ENCODE measurements at places on chromosomes 1 and 21. TPM values are rescaled to one million over a fixed set of nuclear protein-coding genes. Genes with fewer than 3 reads are reported as not detected.

GRCh38 chr1:174872615-174873058, 127.1 kb upstream of the CACYBP start:
- no peaks in the 10 kb centered on the region for H3K27me3 ChIP-seq
- no peak overlapping the region for H3K27ac ChIP-seq
- H3K4me1 ChIP-seq = peaks cover 24% of the 10 kb centered on the region

- no peak overlapping the region for H3K27ac ChIP-seq
- peaks cover 5% of the 10 kb centered on the region for H3K36me3 ChIP-seq
- H3K4me1 ChIP-seq = peaks cover 27% of the 10 kb centered on the region
- DNase-seq = no peak
- H3K4me3 ChIP-seq = no peak overlapping the region
Measured at GRCh38 chr21:35057428-35057827, 8.3 kb upstream of the RUNX1 start.

DNA sequence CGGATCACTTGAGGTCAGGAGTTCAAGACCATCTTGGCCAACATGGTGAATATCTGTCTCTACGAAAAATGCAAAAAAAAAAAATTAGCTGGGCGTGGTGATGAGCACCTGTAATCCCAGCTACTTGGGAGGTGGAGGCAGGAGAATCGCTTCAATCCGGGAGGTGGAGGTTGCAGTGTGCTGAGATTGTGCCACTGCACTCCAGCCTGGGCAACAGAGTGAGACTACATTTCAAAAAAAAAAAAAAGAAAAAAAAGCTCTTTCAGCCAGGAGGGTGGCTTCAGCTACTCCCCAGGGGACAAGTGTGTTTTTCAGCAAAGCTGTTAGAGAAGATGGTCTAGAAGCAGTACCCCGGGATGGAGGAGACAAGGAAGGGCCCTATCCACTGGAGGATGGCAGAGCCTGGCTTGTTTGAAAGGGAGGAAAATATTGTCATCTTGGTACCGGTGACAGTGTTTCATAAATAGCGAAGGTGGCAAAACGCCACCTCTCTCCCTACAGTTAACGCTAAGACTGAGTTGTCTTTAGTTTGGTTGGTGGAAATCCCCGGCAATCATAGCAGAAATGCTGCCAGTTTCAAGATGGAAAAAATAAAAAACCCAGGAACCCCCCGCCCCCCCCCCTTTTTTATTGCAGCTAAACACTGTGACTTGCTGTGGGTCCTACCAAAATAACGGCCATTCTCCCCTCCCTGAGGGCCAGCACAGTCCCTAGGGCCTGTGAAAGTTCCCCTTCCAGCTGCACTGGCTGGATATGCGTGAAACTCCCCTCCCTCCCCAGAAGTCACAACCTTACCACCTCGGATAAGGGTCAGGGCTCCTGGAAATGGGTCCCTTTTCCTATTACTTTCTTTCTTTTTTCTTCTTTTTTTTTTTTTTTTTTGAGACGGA, 3.5 kb downstream of the PIK3CD start:
- peak; percentile 38 for DNase-seq
- H3K4me1 ChIP-seq = peaks cover 73% of the 10 kb centered on the region
- H3K27me3 ChIP-seq = no peaks in the 10 kb centered on the region
- H3K36me3 ChIP-seq = peaks cover 55% of the 10 kb centered on the region
- H3K27ac ChIP-seq = peak overlapping the region; percentile 97

The TSSK3 gene
- 0.70 TPM for total RNA-seq
